Activated CD8-positive, alpha-beta T cell treated with anti-CD3 and anti-CD28 coated beads, Interleukin-2, amount 10 ng/mL, durations not matched to agents 7 days and 5 days (primary cell): ENCODE measurements at places on chromosomes 11 and 22.
A peak's percentile ranks its signal among the peaks of the same experiment; 100 is the strongest.

- no peaks in the 10 kb centered on the region for H3K4me1 ChIP-seq
- no peak overlapping the region for H3K4me3 ChIP-seq
- no peak overlapping the region for H3K27ac ChIP-seq
Observed at GRCh38 chr11:129734654-129735053, 81.0 kb upstream of the TMEM45B start.

DNA sequence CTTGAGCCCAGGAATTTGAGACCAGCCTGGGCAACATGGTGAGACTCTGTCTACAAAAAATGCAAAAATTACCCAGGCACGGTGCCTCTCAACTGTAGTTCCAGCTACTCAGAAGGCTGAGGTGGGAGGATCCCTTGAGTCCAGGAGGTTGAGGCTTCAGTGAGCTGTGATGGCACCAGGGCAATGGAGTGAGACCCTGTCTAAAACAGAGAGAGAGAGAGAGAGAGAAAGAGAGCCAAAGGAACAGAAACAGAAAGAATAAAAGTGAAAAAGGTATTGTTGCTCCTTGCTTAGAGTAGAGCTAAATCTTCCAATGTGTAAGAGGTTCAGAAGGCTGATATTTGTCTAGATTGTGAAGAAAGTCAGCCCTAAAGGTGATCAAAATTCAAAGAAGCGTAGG is 8.9 kb upstream of the ETS1 start:
- peaks cover 8% of the 10 kb centered on the region for H3K27me3 ChIP-seq
- H3K27ac ChIP-seq = no peak overlapping the region
- H3K4me3 ChIP-seq = no peak overlapping the region
- no peaks in the 10 kb centered on the region for H3K4me1 ChIP-seq
- H3K36me3 ChIP-seq = no peaks in the 10 kb centered on the region

GRCh38 chr11:77125191-77125590 is 2.9 kb upstream of the MYO7A start:
- no peak overlapping the region for H3K4me3 ChIP-seq
- no peak overlapping the region for H3K27ac ChIP-seq
- peaks cover 18% of the 10 kb centered on the region for H3K4me1 ChIP-seq
- H3K27me3 ChIP-seq = peaks cover 8% of the 10 kb centered on the region

GRCh38 chr11:67646535-67647336 is 3.8 kb downstream of the ACY3 start:
- peaks cover 60% of the 10 kb centered on the region for H3K4me1 ChIP-seq
- H3K36me3 ChIP-seq = peaks cover 1% of the 10 kb centered on the region
- peak overlapping the region; percentile 83 for H3K27ac ChIP-seq
- DNase-seq = peak; percentile 79
- no peaks in the 10 kb centered on the region for H3K27me3 ChIP-seq

- DNase-seq = no peak
- H3K27ac ChIP-seq = no peak overlapping the region
- no peaks in the 10 kb centered on the region for H3K36me3 ChIP-seq
- H3K4me3 ChIP-seq = peak overlapping the region; percentile 73
- H3K4me1 ChIP-seq = peaks cover 4% of the 10 kb centered on the region
- peaks cover 33% of the 10 kb centered on the region for H3K27me3 ChIP-seq
Observed at GRCh38 chr11:77065878-77066228, 918 bp upstream of the CAPN5 start.

- H3K27ac ChIP-seq = no peak overlapping the region
- H3K36me3 ChIP-seq = peaks cover 42% of the 10 kb centered on the region
- no peak overlapping the region for H3K4me3 ChIP-seq
- no peaks in the 10 kb centered on the region for H3K27me3 ChIP-seq
- peaks cover 6% of the 10 kb centered on the region for H3K4me1 ChIP-seq
- DNase-seq = no peak
Observed at GRCh38 chr11:5643585-5643984, 18.8 kb downstream of the TRIM34 start.

- H3K36me3 ChIP-seq = no peaks in the 10 kb centered on the region
- H3K4me3 ChIP-seq = no peak overlapping the region
- H3K4me1 ChIP-seq = no peaks in the 10 kb centered on the region
Observed at GRCh38 chr11:87372065-87372464, 334.3 kb downstream of the TMEM135 start.

DNA sequence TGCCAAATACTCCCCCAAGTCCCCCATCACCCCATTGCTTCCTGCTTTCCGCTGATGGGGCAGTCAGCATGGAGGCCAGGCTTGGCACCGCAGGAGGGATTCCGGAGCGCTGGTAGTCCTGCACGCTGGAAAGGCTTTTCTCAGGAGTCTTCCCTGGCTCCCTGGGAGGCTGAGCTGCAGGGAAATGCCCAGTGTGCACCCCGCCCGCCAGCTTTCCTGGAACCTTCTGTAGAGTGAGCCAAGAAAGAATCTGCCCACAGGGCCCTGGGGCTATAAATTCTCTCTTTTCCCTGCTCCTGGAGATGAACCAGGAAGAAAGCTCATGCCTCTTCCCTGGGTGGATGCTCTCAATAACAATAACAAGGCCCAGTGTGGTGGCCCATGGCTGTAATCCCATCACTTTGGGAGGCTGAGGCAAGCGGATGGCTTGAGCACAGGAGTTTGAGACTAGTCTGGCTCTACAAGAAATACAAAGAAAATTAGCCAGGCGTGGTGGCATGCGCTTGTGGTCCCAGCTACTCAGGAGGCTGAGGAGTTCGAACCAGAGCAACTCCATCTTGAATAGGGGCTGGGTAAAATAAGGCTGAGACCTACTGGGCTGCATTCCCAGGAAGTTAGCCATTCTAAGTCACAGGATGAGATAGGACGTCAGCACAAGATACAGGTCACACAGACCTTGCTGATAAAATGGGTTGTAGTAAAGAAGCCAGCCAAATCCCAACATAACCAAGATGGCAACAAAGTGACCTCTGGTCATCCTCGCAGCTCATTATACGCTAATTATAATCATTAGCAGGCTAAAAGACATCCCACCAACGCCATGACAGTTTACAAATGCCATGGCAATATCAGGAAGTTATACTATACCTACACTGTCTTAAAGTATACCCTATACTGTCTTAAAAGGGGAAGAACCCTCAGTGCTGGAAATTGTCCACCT is 46.4 kb upstream of the FTH1 start:
- H3K27me3 ChIP-seq = no peaks in the 10 kb centered on the region
- no peak for DNase-seq
- H3K4me3 ChIP-seq = no peak overlapping the region
- peaks cover 6% of the 10 kb centered on the region for H3K4me1 ChIP-seq

DNA sequence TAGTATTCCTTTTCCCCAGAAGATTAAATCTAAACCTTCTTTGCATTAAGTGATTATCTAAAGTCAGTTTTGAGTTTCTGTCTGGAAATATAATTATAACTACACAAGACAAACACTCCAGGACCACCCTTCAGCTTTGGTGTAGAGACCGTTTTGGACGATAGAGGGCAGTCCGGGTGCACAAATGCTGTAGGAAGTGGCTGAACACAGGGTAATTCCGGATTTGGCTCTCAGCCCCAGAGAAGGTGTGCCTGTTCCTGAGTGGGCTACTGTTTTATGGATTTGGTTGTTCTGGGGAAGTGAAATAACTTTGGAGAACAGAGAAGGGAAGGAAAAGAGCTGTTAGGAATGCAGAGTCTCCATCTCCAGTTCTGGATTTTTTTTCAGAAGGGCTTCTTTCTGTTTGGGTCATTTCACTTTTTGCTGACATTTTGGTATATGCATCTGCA is 14.8 kb downstream of the EXT2 start:
- peaks cover 6% of the 10 kb centered on the region for H3K4me1 ChIP-seq
- no peak overlapping the region for H3K4me3 ChIP-seq
- H3K27me3 ChIP-seq = no peaks in the 10 kb centered on the region
- peak overlapping the region; percentile 71 for H3K27ac ChIP-seq

DNA sequence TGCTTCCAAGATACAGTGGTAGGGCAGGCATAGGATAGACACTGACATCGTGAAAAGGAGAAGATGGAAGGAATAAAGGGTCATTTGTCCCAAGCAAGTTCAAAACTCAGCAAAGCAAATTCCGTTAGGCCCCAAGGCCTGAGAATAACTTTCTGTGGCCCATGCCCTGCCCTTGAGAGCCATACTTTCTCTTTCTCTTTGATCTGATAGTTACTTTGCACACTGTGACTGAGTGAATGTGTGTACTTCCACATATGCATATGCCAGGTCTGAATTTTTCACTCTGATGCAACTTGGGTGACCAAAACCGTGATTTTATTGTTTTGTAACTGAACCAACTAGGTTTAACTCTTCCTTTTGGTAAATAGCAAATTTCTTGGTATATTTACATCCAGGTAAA is 371.5 kb downstream of the RAB38 start:
- no peak for DNase-seq
- H3K27ac ChIP-seq = no peak overlapping the region
- no peaks in the 10 kb centered on the region for H3K27me3 ChIP-seq
- no peaks in the 10 kb centered on the region for H3K4me1 ChIP-seq

DNA sequence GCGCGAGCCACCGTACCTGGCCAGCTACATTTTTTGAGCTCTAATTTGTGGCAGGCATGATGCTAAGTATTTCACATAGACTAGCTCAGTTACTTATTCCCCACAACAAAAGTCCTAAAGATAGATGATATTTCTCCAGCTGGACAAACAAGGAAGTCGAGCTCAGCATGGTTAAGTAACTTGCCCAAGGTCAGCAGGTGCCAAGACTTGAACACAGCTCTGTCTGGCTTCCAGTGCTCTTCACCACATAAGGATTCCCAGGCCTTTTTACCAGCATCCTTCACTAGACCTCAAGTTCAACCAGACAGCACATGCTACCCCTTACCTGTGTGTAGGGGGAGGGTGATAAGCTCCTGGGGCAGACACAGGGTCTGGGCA is 177.3 kb upstream of the NCAM1 start:
- no peaks in the 10 kb centered on the region for H3K4me1 ChIP-seq
- H3K4me3 ChIP-seq = no peak overlapping the region
- peaks cover 3% of the 10 kb centered on the region for H3K27me3 ChIP-seq
- no peaks in the 10 kb centered on the region for H3K36me3 ChIP-seq
- DNase-seq = no peak

DNA sequence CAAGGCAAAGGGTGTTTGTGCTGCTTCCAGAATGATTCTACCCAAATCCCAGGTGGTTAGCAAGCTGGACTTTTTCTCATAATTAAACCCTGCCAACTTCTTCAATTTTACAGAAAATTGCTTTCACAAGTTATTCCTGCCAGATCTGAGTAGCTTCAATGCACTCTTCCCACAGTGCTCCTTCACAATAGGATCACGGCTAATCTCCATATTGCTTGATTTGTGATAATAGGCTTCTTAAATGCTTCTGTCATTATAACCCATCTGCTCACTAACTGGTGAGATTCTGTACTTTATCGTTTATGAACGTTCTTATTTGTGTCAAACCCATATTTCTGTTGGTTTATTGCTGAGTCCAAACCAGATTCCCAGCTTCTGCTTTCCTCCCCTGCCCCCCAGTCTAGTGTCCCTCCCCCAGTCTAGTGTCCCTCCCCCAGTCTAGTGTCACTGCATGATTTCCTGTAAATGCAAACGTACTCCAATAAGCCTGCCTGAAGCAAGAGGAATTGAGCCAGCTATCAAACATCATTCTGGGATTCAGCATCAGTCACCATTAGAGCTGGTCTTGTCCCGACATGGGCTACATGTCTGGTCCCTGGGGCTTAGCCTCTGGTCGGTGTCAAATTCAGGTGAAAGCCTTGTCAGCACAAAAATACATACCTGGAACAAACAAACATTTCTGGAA is 14.0 kb downstream of the MMP3 start:
- H3K4me1 ChIP-seq = no peaks in the 10 kb centered on the region
- peaks cover 22% of the 10 kb centered on the region for H3K27me3 ChIP-seq
- no peak overlapping the region for H3K4me3 ChIP-seq
- H3K36me3 ChIP-seq = no peaks in the 10 kb centered on the region

- DNase-seq = no peak
- no peaks in the 10 kb centered on the region for H3K27me3 ChIP-seq
- no peaks in the 10 kb centered on the region for H3K36me3 ChIP-seq
- H3K27ac ChIP-seq = no peak overlapping the region
- peaks cover 39% of the 10 kb centered on the region for H3K4me1 ChIP-seq
Observed at GRCh38 chr11:65502555-65503367, 3.9 kb downstream of the MALAT1 start.

DNA sequence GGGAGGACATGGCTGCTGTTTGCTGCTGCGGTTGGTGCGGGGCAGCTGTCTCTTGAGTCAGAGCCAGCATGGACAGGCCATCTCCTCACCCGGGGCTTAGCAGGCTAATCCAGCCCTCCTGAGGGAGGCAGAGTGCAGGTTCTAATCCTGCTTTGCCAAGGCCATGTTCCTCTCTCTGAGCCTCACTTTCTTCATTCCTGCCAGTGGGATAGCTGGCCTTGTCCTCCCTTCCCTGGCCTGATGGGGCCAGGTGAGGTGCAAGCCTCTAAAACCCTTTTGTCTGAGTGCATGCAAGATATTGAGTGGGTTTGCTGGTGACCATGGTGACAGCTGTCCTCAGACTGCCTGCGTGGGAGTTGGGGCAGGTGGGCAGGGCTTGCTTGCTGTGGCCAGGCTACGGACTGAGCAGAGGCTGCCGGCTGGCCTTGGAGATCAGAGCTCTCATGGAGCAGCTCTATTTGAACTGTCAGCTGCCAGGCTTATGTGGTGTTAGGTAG is 3.6 kb downstream of the USP35 start:
- H3K4me1 ChIP-seq = peaks cover 60% of the 10 kb centered on the region
- no peak overlapping the region for H3K4me3 ChIP-seq
- H3K27ac ChIP-seq = no peak overlapping the region
- no peak for DNase-seq

DNA sequence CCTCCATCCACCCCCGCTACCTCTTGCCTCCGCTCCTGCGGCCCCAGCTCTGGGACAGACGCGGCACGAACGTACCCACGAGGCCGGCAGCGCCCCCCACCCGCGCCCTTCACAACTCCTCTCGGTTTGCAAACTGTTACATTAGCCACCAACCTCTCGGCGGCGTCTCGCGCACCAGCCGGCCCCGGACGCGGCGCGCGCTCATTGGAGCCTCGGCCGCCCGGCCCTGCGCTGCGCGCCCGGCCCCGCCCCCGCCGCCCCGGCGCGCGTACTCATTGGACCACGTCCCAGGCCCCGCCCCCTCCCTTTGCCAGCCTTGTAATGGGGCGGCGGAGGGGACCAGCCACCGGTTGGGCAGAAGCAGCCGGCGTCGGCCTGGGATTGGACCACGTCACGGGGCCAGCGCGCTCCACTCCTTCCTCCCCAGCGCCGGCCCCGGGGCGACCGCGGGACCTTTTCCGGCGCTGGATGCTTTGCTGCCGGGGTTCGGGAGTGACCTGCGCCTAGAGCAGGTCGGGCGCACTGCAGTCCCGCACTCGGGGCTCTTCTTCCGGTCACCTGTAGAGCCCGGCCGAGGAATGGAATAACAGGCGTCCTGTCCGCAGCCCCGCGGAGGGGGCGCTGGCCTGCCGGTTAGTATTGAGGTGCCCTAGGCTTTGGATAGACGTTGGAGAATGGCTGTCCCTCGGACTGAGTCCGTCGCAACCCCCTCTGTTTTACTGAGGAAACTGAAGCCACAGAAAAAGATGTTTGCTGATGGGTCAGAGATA is at the start of gene HYOU1:
TSS of gene HYOU1 (minus strand) at position 206 of the 770 bp plus-strand sequence. CDS start 1,045 bp downstream, outside the sequence.
- H3K4me1 ChIP-seq = peaks cover 30% of the 10 kb centered on the region
- no peaks in the 10 kb centered on the region for H3K27me3 ChIP-seq
- H3K4me3 ChIP-seq = peak within 1 kb of the TSS; percentile 97

GRCh38 chr22:35638410-35638809 is 9.8 kb upstream of the APOL6 start:
- no peak overlapping the region for H3K4me3 ChIP-seq
- H3K27me3 ChIP-seq = peaks cover 12% of the 10 kb centered on the region
- DNase-seq = no peak
- peaks cover 8% of the 10 kb centered on the region for H3K4me1 ChIP-seq
- H3K27ac ChIP-seq = no peak overlapping the region

GRCh38 chr22:46370584-46371291 is 35.2 kb downstream of the TRMU start:
- H3K27ac ChIP-seq = peak overlapping the region; percentile 35
- H3K4me1 ChIP-seq = peaks cover 31% of the 10 kb centered on the region
